Foreskin melanocyte (primary cell): ENCODE measurements at places on chromosomes 7 and 10.
A peak's percentile ranks its signal among the peaks of the same experiment; 100 is the strongest.

DNA sequence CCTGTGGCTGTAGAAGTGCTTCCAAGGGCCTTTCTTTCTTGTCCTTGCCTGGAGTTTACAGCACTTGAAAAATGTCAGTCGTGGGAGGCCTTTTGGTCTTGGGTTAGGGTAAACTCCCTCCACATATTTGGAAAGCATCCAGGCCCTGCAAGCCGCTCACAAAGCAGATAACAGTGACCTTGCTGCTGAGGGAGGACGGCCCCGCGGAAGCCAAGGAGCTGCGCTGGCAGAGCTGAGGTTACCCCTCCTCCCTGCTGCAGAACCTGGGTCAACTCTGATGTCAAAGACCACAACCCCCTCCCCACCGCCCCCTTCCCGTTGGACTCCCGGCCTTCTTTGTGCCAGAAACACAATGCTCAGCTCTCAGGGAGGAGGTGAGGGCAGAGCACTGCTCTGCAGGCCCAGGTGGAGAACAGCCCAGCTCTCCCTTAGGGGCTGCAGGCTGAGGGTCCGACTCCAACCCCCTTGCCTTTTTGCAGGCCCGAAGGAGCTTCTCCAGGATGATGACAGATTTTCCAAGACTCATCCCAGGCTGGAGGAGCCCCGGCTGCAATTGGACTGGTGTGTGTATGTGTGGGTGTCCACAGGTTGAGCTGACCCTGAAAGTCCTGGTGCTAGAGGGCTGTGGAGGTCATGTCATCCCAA is 957.6 kb upstream of the ZNF722 start:
- DNase-seq = no peak

- DNase-seq = no peak
Observed at GRCh38 chr10:58937423-58937822, 239.0 kb upstream of the PHYHIPL start.

DNA sequence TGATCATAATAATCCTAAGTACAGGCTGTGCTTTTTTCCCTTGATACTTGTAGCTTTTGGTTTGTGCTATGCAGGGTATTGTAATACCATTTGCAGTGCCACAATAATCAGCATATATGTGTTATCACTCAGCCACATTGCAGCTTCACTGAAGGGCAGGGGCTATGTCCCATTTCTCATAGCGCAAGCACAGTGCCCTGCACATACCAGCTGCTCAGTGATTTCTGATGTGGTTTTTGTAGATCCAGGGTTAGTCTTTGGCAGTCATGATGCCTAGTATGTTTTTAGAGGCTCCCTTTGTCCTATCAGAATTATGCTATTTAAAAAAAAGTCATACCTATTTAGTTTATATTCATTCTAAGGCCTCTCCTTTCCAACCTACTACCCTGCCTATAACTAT is 25.8 kb downstream of the MET start:
- DNase-seq = no peak

DNA sequence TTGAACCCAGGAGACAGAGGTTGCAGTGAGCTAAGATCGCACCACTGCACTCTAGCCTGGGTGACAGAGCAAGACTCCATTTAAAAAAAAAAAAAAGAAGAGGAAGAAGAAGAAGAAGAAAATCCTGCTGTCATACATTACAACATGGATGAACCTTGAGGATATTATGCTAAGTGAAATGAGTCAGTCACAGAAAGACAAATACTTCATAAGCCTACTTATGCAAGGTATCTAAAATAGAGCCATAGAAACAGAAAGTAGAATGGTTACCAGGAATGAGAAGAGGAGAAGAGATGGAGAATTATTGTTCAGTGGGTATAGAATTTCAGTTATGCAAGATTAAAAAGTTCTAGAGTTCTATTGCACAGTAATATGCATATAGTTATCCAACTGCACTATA is 466.5 kb downstream of the PLXNA4 start:
- DNase-seq = no peak

- no peak for DNase-seq
Observed at GRCh38 chr10:92024700-92025099, 101.1 kb downstream of the BTAF1 start.

DNA sequence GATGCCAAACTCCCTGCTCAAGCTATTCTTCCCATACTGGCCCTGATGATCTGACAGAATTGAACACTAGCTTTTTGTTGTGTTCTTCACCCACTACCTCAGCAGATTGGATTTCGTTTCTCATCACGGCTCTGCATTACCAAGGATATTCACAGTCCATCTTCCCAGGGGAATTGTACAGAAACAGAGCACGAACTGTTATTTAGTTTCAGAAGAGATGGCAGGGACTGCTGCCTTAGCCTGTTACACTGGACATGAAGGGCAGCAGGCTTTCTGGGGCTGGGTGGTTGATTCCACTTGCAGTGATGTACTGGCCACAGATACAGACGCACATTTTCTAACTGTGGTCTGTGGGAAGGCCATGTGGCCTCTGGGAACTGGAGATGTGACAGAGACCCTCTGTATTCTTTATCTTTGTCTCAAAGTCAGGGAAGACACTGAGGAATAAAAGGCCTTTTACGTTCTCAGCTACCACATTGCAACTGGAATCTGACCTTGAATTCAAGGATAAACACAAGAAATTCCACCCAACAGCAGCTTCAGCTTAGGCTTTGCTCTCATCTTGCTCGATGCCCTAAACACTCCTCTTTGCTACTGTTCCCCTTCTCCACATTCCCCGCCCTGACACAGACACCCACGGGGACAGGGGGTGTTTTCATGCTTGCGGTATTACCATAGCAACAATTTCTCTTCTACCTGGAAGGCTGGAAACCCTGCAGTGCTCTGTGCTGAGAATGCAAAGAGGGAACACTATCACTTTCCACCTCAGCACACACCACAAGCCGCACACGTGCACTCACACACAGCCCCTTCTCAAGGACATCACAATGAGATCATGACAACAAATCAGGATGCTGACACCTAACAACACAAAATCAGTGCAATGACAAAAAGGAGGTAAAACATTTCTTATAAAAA is 81.7 kb downstream of the RNF216 start:
- DNase-seq = peak; percentile 85

DNA sequence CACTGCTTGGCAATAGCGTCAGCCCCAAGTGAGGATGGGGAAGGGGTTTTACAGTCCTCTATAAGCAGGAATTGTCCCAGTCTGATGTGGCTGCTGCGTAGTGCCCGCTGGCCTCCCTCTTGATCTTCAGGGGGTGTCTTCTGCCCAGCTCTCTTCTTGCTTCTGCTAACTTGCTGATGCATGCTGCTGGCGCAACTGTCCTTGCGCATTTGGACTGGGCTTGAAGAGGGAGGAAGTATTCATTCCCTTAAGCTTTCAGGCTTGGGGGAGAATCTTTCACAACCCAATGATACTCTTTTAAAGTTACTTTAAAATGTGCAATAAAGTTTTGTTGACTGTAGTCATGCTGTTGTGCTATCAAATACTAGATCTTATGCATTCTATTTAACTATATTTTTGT is 10.3 kb downstream of the GALNT11 start:
- DNase-seq = no peak

DNA sequence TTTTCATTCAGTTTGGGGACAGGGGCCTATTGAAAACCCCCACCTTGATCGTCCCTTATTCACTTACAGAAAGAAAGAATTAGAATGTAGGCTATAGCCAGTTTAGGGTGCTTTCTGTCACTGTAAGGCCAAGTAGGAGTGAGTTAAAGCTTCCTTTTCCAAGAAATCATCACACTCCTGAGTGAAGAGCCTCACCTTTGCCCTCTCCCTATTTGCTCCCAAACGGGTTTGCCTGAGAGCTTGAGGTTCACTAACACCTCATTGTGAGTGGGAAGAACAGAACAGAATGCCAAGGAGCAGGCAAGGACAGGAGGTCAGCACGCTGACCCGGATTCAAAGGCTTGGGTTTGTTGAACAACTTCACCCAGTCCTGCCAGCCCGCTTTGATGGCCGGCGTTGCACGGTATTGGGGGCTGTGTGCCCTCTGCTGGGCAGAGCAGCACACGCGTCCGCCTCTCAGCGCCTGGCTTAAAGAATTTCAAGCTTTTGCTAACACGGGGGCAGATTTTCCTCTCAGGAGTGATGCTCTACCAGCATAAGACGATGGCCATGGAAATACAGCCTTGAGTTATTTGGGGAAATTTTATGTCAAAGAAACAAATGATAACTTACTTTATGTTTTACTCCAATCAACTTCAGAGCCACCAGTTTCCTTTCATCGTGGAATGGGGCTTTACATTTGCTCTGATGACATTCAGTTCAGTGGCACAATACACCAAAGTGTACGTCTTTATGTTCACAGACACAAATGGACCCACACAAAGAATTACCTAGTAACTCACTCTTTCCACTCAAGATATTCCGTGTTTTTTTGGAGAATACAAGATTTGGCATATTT is 470.0 kb downstream of the SUGCT start:
- DNase-seq = no peak
